ENCODE measurements at places on chromosomes 16 and 17.

- no peak for DNase-seq
These were observed 24.0 kb upstream of the SALL1 start for GRCh38 chr16:51175081-51175480.

DNA sequence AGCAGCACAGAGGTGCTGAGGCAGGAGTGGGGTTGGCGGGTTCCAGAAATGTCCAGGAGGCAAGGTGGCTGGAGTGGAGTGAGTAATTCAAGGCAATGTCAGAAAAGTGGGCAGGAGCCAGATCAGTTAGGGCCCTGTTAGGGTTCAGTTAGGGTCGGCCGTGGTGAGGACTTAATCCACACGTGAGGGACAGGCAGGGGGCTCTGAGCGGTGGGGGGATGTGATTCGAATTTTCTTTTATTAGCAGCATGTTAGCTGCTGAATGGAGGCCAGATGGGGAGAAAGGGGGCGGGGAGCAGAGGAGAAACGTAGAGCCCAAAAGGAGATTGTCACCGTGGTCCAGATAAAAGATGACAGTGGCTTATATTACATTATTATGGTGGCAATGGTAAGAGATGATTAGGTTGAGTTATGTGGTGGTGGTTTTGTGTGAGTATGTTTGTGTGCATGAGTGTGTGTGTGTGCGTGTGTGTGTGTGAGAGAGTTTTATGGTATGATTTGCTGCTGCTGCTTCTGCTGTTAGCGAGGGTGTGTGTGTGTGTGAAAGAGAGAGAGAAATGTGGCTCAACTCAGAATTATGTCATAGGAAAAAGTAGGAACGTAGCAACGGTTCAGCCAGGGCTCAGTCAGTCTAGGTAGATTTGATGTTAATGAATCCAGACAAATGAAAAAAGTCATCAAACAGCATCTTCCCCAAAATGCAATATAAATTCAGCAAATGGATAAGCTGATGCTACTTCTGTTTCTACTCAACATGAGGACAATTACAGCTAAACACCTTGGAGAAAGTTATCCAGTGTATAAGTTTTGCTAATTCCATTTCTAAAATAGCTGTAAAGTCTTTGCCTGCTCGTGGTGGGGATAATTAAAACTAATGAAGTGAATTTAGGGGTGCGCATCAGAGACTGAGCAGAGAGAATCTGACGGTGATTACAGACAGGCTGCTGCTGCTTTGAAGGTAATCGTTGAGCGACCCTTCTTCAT lies 390.6 kb downstream of the HAPSTR1 start:
- no peak for DNase-seq

DNA sequence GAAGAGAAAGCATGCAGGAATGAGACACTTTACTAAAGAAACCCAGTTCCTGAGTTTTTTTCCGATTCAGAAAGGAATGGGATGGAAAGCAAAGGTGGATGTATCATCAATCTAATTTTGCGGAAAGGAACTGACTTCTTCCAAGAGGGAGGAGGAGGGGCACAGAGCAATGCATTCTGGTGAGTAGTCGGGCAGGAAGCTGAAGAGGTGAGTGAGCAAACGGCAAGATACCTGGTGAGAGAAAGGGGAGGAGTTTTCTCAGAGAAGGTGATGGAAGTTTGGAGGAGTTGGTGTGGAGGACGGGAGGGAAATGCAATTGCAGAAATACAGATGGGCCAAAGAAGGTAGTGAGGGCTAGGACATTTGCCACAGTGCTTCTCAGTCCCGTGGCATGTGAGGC lies 713.2 kb downstream of the KCNJ2 start:
- DNase-seq: no peak

DNA sequence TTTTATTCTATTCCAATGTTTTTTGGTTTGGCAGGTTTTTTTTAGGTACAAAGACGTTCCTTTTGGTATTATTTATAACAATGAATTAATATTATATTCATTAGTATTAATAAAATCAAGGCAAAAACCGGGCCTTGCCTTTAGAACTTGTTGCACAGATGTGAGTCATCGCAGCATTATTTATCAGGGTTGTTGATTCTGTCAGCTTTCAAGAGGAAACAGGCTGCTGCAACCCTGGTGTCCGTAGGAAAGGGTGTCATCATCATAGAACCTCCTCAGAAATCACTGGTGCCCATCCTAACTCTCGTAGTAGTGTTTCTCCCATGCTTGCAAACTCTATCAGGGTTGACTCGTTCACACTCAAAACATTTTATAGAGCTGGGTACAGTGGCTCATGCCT lies 10.2 kb upstream of the LRRC37B start:
- no peak for DNase-seq

- DNase-seq: no peak
These were observed 13.7 kb downstream of the BLMH start for GRCh38 chr17:30278032-30278431.

GRCh38 chr17:41975099-41976083 lies 8.8 kb downstream of the CNP start:
- no peak for DNase-seq

DNA sequence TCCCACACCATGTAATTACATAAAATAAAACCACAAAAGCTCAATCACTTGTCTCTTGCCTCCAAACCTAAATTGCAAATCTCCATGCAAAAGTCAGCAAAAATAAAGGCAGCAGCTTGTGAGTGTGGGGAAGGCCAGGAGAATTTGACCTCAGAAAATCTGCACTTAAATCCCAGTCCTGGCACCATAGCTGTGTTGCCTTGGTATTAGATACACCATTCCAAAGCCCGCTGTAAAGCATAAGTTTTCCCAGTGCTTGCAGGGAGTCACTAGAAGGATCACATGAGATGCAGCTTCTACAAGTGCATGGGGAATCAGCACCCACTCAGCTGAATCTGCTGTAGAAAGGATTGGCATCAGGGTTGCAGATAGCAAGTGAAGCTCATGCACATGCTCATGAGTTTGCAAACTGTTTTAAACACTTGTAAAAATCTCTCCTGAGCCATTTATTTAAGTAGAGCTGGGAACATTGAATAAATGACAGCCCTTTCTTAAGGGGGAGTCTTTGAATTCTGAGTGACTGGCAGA lies 495.0 kb upstream of the HSBP1 start:
- DNase-seq: no peak

DNA sequence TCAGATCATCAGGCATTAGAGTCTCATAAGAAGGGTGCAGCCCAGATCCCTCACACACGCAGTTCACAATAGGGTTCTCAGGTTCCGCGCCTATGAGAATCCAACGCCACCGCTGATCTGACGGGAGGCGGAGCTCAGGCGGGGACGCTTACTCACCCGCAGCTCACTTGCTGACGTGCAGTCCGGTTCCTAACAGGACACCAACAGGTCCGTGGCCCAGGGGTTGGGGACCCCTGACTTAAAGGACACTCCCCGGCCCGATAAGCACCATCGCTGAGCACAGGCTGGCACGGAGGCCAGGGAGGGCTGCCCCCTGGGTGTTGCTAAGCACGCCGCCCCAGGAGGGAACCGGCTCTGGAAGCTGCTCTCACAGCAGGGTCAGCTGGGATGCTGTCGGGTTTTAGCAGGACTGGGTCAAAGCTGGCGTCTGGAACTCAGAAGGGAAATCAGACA lies 30.1 kb upstream of the BAHCC1 start:
- no peak for DNase-seq

GRCh38 chr17:27384261-27384701 lies 72.0 kb upstream of the KSR1 start:
- no peak for DNase-seq

DNA sequence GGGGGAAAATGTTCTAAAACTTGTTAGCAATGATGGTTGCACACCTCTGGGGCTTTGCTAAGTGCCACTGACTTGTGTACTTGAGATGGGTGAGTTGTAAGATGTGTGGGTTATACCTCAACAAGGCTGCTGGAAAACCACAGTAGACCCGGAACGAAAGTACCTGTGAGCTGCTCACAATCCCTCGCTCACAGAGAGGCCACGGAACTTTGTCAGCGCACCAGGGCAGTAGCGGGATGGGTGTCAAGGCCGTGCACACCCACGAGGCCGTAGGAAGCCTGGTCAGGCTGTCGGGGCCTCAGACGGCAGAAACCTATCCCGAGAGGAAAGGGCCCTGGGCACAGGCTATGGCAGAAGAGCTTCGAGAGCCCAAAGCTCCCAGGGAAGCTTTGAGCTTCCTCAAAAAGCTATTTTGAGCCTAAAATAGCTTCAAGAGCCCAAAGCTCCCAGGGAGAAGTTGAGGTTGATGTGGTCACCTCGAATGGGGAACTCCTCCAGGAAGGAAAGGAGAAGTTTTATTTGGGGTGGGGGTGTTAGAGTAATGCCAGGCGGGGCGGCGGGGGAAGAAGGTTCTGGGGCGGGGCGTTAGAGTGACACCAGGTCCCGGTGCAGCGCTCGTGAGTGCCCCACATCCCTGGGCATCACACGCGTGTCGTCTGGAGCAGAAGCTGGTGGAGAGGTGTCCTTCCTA lies 19.0 kb downstream of the CBFA2T3 start:
- DNase-seq: no peak

DNA sequence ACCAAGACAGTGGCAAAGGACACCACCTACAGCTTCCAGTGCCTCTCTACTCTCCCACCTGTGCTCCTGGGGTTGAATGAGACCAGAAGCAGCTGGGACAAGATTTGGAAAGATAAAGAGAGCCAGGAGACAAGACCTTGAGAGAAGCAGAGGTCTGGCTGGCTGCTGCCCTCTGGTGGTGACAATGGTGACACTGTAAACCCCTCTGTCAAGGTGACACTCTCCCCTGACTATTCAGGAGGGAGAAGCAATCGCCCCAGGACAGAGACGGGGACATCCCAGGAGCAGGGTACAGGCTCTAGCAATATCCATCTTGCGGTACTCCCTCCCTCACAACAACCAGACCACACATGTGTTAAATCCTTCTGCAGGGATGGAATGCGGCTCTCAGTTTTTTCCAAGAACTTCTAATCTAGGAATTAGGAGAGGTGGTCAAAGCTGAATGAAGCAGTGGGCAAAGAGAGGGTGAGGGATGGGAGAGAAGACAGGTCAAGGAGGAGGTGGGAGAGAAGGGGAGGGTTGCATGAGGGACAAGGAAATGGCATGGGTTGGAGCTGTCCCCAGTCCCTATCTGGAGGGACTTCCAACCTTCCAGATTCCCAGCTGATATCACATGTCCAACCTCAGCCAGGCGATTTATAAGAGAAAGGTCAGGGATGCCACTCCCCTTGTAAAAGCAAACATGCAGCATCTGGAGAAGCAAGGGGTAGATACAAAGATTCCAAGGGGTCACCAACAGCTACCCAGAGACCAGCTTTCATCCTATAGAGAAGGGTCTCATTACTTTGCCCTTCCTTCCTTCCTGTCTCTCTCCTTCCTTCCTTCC lies 2.9 kb downstream of the PHOSPHO1 start:
- DNase-seq: peak; percentile 20

GRCh38 chr16:52318302-52319009 lies 228.5 kb downstream of the TOX3 start:
- DNase-seq: peak; percentile 6

- DNase-seq: no peak
These were observed 106.3 kb upstream of the SIAH1 start for GRCh38 chr16:48491517-48491916.

GRCh38 chr16:71384073-71384724 lies 25.7 kb downstream of the CALB2 start:
- no peak for DNase-seq

DNA sequence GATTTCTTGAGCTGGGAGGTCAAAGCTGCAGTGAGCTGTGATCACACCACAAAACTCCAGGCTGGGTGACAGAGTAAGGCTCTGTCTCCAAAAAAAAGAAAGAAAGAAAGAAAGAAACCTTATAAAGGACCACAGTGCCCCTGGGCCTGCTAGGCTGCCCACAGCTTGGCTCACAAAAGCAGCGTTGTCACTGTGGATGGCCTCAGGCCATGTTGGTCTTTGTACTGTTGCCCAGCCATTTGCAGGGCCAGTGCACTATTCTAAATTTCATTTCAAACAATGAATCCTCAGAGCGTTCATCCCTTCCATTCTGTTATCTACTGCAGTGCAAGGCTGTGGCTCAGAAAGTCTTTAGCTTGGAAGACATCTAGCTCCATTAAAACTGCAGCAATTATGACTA lies 208.4 kb downstream of the SLC39A11 start:
- no peak for DNase-seq

GRCh38 chr17:74979408-74980146 lies 7.0 kb upstream of the HID1 start:
- no peak for DNase-seq

DNA sequence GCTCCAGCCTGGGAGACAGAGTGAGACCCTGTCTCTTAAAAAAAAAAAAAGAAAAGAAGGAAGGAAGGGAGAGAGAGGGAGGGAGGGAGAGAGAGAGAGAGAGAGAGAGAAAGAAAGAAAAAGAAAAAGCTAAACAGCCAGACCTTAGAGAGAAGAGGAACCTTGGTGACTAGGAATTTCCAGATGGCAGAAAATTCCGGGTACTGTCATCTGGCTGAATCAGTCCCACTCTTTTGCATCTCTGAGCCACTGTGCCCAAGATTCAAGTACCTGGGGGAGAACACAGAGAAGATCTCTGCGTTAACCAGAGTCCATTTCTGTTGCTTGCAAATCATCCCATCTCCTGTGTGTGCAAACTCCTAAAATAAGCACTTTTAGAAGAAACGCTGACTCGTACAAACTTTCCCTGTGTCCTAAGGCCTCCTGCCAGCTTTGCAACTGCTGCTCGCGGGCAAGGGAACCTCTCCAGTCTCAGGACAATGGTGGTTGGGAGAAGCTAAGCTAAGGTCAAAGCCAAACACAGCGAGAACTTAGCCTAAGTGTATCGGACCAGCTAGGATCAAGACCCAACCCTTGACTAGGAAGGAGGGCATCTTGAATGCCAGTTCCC lies 18.0 kb downstream of the BMERB1 start:
- no peak for DNase-seq

DNA sequence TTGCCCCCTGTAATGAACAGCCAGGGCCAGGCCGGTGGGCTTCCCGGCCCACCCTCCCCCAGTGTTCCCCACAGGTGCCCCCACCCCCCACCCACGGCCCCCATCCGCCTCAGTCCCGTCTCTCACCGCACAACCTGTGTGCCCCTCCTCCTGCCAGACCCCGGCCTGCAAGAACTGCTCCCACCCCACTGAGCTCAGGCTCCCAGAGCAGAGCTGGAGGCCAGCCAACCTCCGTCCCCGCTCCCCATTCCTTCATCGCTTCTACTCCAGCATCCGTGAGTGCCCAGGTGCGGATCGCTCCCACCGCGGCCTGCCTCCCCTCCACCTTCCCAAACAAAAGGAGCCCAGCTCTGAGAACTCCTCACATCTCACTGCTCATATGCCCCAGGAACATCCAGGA lies 4.2 kb downstream of the MVD start:
- no peak for DNase-seq

DNA sequence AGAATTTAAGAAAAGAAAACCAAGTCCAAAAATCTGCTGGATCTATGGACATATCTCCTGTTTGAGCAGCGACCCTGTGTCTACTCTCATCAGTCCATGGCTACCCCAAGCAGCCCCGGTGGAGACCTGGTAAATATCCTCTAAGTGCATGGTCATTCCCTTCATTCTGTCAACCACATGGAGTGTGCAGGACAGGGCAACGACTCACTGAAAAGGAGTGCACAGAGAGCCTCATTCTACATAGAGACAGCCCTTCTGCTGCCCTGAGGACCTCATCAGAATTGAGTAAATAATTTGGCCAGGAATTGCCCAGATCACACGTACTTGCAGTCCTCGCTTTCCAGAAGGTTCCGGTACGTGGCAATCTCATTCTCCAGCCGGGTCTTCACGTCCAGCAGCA lies 3.0 kb downstream of the KRT38 start:
- DNase-seq: no peak

All from NCI-H2081 treated with DMSO at 0.1 percent for 48 hours (cell line).